ENCODE measurements at places on chromosomes 12 and 14.

DNA sequence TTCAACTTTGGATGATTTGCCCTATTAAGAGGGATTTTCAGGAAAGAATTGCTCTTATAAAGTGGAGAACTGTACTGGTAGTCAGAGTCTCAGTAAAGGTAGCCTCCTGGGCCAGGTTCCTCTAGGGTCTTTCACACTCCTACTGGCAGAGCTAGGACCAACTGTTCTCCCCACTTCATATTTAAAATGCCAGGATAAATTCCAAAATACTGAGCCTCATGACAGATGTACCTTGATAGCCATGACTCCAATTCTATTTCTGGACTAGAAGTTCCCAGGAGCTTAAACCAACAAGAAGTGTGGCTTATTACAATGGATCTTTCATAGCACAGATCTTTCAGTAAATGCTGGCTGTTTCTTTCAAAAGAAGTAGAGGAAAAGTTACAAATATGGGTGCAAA lies 126.5 kb downstream of the C12orf75 start:
- no peak for DNase-seq

- no peak for DNase-seq
These were observed 217.5 kb upstream of the C14orf180 start for GRCh38 chr14:104361921-104362681.

GRCh38 chr12:119634743-119635142 lies 33.2 kb upstream of the PRKAB1 start:
- no peak for DNase-seq

DNA sequence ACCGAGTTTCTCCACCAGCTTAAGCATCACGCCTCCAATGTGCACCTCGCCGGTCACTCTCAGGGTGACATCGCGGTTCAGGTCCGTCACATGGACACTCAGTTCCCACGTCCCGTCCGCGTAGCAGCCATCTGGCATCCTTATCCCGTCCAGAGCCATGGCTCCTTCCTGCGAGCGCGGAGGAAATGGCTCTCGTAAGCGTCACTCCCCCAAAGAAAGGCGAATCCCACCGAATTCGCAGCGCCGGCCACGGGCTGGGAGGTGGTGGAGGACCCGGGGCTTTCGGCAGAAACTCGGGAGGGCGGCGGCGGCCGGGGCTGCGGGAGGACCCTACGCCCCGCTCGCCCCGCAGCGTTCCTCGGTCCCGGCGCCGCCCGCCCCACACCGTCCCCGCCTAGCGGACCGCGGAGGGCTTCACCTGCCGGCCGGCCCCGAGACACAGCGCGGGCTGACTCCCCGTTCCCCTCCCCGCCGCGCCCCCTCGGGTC lies 396 bp downstream of the FERMT2 start:
- DNase-seq = peak; percentile 42

DNA sequence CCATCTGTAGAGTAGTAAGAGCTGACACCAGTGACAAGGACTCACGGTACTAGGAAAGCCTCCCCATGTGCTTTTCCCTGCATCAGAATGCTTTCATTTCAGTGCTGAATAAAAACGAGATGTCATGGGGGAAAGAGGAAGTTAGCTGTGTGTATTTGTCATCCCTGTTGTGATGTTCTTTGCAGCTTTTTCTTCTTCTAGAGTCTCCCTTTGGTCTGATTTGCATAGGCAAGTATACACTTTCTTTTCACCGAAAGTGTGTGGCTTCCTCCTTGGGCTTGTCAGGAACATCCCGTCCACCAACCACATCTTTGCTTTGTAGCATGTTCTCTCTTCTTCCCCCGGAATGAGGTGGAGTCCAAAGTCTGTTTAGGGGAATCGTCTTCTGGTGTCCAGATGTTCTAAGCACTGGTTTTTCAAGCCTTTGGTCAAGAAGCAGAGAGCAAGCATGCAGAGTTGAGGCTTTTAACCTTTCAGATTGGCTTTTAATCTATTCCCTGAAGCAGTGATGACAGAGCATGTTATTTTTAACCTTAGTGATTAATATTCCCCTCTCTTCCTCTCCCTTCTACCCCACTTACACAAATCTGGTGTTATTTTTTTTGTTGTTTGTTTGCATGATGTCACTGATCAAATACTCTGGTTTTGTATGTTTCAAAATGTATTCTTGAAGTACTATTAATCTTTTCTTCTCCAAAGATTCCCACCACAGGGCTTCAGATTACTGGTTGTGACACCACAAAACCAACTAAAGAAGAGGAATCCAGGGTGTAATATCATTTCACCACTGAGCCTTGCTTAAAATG lies 163.4 kb downstream of the SAMD4A start:
- DNase-seq = no peak

GRCh38 chr12:119547001-119547400 lies 46.6 kb upstream of the TMEM233 start:
- DNase-seq = no peak

GRCh38 chr12:121137512-121137911 lies 4.8 kb downstream of the P2RX7 start:
- no peak for DNase-seq

DNA sequence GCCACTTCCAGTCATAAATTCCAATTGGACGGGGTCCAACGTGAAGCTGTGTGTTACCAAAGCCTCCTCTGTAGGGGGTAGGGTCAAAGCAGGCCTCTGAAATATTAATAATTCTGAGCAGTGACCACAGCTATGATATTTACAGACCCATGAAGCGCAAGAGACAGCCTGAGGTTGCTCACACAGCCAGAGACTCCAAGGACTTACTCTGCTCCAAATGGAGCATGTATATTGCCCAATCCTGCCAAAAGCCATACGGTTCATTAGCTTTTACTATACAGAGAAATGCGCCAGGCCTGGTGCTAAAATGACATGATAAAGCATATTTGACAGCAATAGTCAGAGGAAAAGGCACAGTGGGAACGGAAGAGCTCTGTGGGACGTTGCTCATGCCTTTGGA lies 151.3 kb downstream of the PAH start:
- no peak for DNase-seq

GRCh38 chr14:49549881-49550280 lies 36.3 kb downstream of the RPS29 start:
- peak; percentile 79 for DNase-seq

GRCh38 chr12:65192963-65193516 lies 23.7 kb downstream of the LEMD3 start:
- DNase-seq = no peak

DNA sequence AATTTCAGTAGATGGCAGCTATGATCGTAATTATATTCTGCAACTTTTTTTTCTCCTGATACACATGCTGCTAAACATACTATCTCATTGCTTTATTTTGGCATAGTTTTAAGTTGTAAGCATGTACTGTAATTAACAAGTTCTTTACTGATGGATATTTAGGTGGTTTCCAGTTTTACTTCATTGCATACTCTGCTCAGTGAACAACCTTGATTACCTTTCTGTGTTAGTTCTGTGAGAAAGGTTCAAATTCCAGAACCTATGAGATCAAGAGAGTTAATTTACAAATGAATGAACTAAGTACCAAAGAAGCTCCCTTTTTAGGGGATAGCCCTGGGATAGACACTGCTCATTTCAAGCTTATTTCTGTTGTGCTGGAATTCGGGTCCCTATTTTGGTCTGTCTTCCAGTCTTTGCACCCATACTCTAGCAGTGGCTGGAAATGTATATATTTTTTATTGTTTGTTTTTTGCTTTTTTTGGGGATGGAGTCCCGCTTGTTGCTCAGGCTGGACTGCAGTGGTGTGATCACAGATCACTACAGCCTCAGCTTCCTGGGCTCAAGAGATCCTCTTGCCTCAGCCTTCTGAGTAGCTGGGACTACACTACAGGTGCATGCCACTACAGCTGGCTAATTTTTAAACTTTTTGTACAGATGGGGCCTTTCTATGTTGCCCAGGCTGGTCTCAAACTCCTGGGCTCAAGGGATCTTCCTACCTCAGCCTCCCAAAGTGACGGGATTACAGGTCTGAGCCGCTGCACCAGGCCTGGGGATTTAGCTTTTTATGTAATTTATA lies 10.6 kb downstream of the PAPOLA start:
- no peak for DNase-seq

DNA sequence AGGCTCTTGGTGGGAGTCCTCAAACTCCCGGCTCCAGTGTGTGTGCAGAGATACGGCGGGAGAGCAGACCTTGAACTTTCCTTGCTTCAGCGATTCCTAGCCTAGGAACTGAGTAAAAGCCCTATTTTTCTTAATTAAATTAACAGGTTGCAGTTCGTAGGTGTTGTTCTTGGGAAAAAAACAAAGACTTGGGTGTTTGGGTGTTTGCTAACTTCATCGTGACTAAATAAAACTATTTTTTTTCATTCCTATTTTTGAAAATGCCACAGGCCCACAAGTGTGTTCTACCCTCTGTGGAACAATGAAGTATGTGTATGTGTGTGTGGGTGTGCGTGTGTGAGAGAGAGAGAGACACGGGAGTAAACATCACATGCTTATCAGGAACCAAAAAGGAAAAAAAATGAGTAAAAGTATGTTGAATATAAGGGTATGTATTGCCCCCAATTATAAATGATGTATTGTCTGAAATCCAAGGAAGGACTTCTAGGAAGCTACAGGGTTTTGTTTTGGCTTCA lies 651 bp downstream of the TMEM117 start:
- peak; percentile 22 for DNase-seq
